ENCODE measurements at places on chromosomes 6 and 20.

- DNase-seq = no peak
These were observed 181.9 kb downstream of the NFATC2 start for GRCh38 chr20:51360451-51361201.

DNA sequence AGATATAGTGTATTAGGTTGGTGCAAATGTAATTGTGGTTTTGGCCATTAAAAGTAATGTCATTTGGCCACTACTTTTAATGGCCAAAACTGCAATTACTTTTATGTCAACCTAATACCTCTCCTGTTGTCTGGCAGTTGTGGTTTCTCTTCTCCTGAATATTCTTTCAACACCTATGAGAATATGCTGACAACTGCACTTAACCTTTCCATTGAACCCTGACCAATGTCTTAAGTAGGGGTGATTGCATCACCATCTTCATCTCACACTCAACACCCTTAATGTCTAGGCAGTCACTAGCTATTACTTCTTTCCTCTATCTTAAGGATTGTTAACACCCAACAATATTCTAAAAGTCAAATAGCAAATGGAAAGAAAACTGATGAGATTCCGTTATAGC is 200.5 kb upstream of the HSF2 start:
- no peak for DNase-seq

- DNase-seq = no peak
These were observed 45.9 kb downstream of the INSM1 start for GRCh38 chr20:20413810-20414281.

GRCh38 chr6:10382322-10382721 is 32.6 kb downstream of the TFAP2A start:
- DNase-seq = no peak

- DNase-seq = no peak
These were observed 57.3 kb upstream of the TSHZ2 start for GRCh38 chr20:52914870-52915269.

DNA sequence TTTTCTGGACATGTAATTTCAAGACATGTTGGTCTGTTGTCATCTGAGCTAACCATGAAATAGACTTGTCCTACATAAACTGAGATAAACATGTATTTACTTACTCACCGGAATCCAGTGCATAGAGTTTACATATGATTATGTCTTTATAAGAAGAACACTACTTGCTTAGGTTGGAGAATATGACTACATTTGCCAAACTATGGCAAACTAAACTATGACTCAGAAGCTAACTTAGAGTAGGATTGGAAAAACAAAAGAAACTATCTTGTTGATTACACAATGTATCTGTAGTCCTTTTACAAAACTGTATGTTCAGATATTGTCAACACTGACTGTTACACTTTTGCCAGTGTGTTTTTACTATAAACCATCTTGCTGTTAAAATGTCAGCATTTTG is 113.3 kb downstream of the CRYBG1 start:
- no peak for DNase-seq

DNA sequence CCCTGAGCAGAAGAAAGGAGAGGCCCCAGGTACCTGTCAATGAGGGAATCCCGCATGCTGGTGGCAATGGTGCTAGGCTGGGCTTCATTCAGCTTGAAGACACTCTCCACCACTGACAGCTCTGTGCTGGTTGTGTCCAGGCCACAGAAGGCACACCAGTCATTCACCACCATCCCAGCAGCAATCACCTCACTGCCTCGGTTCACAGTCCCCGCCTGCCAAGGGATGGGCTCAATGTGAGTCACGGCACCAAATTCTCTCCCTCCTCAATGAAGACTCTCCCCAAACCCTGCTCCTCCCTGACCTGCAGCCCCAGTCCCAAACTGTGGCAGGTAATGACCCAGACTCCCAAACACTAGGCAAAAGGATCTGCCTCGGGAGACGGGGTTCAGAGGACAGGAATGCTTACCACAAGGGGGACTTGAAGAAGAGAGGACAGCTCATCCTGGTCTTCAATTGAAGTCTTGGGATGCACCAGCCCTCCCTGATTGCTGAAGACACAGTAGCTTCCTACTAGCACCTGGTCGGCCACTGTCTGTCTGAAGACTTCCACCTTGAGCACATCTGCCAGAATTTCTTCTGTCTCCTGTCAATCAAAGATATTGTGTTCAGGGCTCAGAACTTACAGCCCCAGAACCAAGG is 1.7 kb upstream of the MMP24OS start:
- DNase-seq = no peak

- DNase-seq = no peak
These were observed 181.1 kb upstream of the TENT5A start for GRCh38 chr6:81933608-81934051.

- DNase-seq = no peak
These were observed 2.6 kb downstream of the TSPYL1 start for GRCh38 chr6:116277124-116277523.

All from activated CD8-positive, alpha-beta memory T cell treated with anti-CD3 and anti-CD28 coated beads for 4 hours (primary cell).